ENCODE measurements at places on chromosomes 7 and 10. TPM values are rescaled to one million over a fixed set of nuclear protein-coding genes. Genes with fewer than 3 reads are reported as not detected.

DNA sequence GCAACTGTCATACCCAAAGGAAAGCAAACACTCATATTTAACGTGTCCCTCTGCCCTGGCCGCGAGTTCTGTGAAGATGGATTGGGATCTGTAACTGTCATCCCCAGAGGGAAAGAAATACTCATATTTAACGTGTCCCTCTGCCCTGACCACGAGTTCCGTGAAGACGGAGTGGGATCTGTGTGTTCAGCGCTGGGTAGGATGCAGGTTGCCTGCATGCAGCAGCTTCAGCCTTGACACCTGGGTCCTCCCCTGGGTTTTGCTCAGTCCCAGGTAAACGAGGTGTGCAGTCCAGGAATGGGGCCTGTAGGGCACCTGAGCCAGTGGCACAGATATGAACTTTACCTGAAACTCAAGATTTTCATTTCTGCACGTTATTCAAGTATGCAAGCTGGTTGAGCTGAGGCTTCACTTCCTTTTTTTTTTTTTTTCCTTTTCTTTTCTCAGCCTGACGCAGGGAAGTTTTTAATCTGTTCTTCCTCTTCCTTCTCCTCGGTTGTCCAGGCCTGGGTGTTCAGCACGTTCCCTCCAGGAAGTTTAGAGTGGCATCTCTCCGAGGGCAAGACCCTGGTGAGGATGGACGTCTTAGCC is 159.0 kb upstream of the SHH start:
- no peak for DNase-seq

- DNase-seq = no peak
Measured at GRCh38 chr10:114663626-114664025, 5.6 kb upstream of the ABLIM1 start.

DNA sequence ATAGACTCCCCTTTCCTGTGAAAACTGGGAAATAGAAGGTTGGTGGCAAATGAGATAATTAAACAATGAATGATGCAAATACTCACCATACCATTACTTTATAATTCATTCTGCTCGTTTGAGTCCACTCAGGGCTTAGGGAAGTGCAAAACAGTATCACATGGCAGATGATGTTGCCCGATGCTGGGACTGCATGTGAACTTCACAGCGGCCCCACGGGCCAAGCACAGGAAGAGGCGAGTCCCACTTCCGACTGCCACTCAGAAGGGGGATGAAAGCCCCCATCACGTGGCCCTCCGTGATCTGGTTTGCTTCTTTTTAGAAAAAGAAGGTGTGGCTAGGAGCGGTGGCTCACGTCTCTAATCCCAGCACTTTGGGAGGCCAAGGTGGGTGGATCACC is 71.5 kb downstream of the PRPF18 start:
- no peak for DNase-seq

- DNase-seq = no peak
Measured at GRCh38 chr7:105677817-105678573, 96.7 kb upstream of the EFCAB10 start.

GTF2IRD1 gene
- 48.0 TPM for polyA plus RNA-seq

DNA sequence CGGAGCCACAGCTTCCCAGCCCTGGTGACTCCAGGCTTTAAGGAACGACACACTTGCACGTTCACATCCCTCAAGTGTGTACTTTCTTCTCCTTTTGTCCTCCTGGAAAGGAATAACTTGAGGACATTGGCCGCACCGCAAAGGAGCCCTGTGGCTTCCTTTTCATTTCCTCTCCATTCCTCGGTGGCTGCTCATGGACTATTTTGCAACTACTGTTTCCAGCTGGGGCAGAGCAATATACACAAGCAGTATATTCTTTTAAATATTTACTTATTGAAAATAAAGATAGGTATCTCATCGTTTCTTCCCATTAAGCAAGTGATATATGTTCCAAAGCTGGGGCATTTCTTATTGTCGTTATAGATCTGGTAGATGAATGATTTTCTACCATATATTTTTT is 97.2 kb upstream of the LYZL1 start:
- DNase-seq = no peak

DNA sequence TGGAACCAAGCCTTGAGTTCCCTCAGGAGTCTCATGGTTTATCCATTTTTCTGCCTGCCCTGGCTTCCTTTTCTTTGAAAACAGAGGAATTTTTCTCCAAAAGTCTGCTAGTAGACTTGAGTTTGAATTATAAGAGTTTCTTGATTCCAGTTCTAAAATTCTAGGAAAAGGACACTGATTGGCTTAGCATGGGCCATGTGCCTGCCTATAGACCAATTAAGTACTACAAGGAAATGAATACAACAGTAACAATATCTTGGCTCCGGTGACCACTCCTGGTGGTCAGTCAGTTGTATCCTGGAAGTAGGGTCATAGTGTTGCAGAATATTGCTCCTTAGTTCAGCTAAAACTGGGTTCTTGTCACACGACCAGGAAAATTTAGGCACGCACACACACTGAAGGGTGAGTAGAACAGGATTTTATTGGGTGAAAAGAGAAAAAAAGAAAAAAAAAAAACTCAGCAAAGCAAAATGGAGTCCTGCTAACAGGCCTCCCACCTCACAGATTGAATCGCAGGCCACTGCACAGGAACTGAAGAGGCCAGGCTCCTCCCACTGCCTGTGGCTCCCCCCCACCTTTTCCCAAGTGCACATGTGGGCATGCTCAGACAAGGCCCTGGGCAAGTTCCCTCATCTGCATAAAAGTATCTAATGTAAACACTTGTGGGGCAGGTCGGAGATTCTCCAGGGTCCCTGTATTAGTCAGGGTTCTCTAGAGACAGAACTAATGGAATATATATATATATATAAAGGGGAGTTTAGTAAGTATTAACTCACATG is 155.1 kb downstream of the LYZL1 start:
- no peak for DNase-seq

HOXA3 gene
- 14.3 TPM for polyA plus RNA-seq

- DNase-seq = no peak
Measured at GRCh38 chr10:63702092-63702491, 180.9 kb downstream of the REEP3 start.

PNLIPRP3 gene
- polyA plus RNA-seq = not detected

PTF1A gene
- not detected for polyA plus RNA-seq

YWHAG gene
- polyA plus RNA-seq = 175 TPM

- DNase-seq = no peak
Measured at GRCh38 chr10:130424418-130424817, 288.2 kb downstream of the GLRX3 start.

GPR141 gene
- 0.40 TPM for polyA plus RNA-seq

RAB19 gene
- polyA plus RNA-seq = not detected

DNA sequence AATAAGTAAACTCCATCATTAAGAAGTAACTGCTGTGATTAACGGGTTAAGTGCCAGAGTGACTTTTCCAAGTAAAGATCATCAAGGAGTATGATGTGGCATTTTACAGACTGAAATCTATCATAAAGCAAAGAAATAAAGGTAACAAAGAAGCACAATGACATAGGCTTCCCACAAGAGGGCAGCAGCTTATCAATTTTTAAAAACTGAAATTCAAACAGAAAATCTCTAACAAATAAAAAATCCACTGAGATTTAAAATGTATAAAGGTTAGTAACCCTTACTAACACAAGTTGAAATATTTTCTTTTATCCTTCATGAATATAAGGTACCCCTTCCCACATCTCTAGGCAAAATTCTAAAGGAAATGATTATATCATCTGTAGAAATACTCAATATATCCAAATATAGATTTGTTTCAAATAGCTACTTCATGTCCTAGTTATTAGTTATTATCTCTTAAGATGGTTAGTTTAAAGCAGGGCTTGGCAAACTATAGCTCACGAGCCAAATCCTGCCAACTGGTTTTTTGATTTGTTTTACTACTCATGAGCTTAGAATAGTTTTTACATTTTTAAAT is 29.2 kb downstream of the FAM3C start:
- no peak for DNase-seq

GRCh38 chr7:24750441-24751055 is 6.7 kb downstream of the GSDME start:
- no peak for DNase-seq

DNA sequence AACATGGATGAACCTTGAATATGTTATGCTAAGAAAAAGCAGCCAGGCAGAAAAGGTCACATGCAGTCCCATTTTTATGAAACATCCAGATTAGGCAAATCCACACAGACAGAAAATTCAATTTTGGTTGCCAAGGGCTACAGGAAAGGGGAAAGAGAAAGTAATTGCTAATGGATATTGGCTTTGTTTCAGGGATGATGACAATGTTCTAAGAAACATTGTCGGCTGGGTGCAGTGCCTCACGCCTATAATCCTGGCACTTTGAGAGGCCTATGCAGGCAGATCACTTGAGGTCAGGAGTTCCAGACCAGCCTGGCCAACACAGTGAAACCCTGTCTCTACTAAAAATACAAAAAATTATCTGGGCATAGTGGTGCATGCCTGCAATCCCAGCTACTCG is 23.0 kb downstream of the ZNF33B start:
- DNase-seq = no peak

- no peak for DNase-seq
Measured at GRCh38 chr7:15239801-15240200, 322.0 kb downstream of the AGMO start.

GRCh38 chr7:135291809-135292253 is 58.2 kb downstream of the STRA8 start:
- no peak for DNase-seq

DNA sequence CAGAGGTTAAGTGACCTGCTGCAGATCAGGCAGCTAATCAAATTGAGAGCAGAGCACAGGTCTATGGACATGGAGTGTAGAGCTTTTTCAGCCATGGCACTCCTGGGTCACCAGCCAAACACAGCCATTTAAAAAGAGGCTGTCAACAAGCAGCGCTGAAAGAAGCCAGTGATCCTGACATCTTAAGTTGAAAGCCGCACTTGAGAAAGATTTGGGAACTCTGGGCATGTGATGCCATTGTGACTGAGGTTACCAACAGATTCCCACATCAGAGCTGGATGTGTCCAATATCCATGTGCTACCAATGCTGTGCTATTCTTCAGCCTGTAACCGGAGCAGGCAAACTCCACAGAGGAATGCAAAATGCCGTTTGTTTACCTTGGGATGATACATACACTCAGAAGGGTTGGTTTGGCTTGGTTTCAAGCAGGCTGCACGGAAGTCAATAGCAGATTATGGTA is 56.2 kb upstream of the ABLIM1 start:
- DNase-seq = no peak

DNA sequence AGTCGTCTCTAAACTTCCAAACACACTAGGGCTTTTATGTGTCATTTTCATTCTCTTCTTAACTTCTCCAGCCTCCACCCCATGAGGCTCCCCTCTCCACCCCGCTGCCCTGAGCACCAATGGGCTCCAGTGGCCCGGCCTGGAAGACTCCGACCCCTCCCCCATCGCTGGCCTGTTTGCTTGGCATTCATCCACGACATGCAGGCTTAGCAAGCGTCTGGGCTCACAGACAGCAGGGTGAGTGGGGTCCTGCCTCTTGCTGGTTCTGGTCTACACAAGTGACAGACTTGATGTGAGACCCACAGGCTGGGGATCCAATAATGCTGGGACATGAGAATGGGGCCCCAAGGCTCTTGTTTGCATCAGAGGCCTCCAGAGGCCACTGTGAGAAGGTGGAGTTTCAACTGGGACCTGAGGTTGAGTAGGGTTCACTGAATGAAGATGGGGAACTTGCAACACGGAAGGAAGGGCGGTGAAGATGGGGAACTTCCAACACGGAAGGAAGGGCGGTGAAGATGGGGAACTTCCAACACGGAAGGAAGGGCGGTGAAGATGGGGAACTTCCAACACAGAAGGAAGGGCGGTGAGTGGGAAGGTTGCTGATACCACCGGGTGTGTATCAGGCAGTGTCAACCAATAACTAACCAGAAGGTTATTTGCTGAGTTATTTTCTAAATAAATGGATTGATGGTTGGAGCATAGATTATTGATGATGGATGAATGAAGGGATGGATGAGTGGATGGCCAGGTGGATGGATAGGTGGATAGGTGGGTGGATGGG is 14.0 kb downstream of the KNDC1 start:
- DNase-seq = no peak

GRCh38 chr10:66098595-66099480 is 827.0 kb upstream of the LRRTM3 start:
- no peak for DNase-seq

PON3 gene
- 3.8 TPM for polyA plus RNA-seq

DNA sequence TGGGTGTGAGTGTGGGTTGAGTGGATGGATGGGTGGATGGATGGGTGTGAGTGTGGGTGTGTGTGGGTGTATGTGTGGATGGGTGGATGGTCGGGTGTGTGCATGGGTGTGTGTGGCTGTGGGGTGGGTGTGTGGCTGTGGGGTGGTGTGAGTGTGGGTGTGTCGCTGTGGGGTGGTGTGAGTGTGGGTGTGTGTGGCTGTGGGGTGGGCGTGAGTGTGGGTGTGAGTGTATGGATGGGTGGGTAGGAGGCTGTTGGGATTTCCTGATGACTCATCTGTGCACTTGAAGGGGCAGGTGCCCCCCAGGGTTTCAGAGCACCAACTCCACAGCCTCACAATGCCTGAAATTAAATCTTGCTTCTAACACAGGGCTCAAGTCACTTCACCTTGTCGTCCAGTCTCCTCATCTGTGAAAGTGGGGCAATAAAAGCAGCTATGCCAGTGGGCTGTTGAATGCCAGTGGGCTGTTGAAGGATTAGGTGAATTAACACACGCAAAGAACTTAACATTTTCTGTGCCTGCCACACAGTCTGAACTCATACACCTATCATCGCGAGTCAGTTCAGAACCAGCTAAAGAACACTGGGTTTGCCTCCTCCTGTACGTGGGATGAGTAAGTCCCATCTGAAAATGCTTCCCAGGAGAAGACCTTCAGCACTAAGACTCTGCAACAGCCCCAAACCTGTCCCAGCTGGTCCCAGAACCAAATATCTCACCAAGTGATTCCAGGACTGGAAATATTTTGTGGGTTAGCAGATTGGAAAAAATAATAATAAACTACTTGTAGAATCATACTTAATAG is 32.0 kb downstream of the SFMBT2 start:
- DNase-seq = no peak

VAX1 gene
- not detected for polyA plus RNA-seq

- DNase-seq = no peak
Measured at GRCh38 chr10:118522791-118523498, 72.5 kb downstream of the PRLHR start.

DNA sequence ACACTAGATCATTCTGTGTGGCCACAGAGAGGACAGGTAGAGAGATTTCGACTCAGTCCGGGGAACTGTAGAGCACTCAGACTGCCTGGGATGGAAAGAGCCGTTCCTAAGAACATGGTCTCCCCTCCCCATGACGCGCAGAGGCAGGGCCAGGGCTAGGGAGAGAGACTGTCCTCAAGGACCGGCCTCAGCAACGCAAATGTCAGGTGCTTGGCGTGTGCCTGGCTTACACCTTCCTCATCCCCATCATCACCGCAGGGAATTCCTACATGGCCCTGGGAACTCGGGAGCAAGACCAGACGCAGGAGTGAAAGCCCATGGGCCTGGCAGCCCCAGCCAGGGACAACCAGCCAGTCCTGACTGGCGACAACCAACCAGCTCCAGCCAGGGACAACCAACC is 55.6 kb downstream of the PROSER2 start:
- no peak for DNase-seq

- no peak for DNase-seq
Measured at GRCh38 chr7:83452256-83452655, 196.7 kb downstream of the SEMA3E start.

All from forelimb muscle (tissue), 1 donor.